ENCODE measurements at places on chromosomes 3 and 15.

DNA sequence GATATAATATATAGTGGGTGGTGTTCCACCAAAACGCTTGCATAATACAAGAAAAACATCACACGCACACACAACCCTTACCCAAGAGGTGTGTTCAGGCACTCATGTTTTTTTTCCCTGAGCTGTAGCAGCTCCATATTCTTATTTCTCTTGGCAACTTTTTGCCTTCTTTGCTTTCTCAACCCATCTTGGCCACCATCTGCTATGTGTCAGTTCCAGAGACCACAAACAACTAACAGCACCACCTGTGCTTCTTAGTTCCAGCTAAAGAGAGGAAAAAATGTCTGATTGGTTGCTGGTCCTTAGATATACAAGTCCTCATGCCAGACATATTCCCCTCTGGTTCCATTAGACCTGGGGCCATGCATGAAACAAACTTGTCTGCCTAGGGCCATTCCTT lies 11.9 kb downstream of the ACTC1 start:
- DNase-seq = no peak

DNA sequence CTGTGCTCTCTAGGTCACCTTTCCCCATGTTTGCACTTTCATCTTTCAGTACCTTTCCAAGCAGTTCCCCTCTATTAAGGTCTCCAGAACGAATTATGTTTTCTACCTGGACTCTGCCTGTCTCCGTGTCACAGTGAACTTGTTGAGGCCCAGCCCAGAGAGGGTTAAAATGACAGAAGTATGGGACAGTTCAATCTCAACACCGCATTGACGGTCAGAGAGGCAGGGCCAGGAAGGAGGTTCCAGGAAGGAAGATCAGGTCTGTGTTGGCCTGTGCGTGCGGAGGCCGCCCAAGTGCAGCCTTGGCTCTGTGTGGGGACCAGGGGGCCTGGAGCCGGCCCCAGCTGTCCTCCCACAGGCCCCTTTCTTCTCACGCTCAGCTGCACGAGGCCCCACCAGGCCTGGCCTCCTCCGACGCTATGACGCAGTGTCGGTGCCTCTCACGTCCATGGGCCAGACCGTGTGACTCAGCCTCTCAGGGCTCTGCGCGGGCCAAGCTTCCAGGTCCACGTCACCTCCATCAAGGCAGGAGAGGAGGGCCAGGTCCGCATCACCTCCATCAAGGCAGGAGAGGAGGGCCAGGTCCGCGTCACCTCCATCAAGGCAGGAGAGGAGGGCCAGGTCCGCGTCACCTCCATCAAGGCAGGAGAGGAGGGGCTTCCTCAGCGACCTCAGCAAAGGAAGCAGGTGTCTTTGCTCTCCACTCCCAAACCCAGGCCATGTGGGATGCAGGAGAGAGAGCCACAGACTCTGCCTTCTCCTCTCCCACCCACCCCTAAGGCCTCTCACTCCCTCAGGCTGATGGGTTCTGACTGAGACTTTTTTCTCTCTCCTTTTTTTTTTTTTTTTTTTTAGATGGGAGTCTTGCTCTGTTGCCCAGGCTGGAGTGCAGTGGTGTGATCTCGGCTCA lies 83.1 kb downstream of the CPN2 start:
- DNase-seq = no peak

GRCh38 chr3:164608554-164609276 lies 469.6 kb downstream of the SI start:
- peak; percentile 18 for DNase-seq

DNA sequence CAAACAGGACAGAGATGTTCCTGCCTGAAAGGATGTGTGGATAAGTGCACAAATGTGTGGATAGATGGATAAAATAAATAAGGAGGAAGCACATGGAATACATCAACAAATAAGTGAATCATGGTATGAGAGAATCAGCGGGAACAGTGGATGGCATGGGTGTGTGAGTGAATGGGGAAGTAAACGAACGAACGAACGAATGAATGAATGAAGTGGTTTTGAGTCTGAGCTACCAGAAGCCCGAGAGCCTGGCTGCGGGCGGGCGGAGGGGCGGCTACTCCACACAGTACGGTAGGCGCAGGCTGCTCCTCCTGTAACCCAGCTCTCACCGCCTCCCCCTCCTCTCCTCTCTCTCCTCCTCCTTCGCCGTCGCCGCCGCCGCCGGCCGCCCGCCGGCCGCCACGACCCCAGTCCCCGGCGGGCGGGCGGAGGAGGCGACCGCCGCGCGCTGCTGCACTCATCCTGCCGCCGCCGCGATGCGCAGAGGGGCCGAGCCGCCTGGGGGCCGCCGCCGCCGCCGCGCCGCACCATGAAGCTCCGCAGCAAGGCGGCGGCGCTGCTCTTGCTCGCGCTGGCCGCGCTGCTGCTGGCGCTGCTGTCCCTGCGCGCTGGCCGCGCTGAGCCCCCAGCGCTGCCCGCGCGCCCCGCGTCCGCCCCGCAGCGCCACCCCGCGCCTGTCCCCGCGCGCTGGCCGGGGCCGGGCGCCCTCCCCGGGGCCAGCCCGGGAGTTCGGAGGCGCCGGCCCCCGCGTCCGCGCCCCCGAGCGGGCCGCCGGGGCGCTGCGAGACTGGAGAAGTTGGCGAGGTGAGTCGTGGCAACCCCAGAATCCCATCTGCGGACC lies at the start of gene GXYLT2:
TSS of gene GXYLT2 (plus strand) at position 342 of the 841 bp plus-strand sequence. CDS start at position 530, 188 bp downstream.
- peak; percentile 85 for DNase-seq

- no peak for DNase-seq
Measured at GRCh38 chr3:136671921-136672320, 80.3 kb downstream of the STAG1 start.

DNA sequence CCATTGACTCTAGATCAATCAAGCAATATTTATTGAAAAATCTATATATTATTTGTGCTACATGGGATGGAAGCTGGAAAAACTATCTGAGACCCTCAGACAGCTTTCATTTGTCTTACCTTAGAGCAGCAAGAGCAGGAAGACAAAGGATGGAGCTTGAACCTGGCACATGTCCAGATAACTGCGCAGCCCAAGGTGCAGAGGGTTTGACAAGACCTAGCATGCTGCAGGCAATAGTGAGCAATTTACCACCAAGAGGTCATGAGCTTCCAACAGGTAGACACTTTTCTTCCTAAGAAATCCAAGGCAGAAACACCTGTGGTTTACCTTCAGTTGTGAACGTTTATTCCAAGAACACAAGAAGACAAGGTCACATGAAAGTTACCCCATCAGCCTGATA lies 214.7 kb upstream of the NECTIN3 start:
- DNase-seq = no peak

DNA sequence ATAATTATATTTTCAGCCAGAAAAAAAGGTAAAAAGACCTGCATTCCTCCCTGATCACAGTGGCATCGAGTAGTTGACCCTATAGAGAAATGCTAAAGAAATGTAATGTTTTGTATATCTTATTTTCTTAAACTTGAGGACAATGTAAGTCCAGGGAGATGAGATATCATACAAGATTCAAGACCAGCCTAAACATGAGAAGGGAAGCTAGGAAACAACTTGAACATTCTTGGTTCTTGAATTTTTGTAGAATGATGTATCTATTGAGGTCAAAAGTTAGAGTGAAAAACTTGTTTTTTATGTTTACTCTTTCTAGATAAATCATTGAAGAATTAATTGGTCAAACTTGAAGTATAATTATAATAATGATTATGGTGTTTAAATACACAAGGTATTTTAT lies 497.7 kb upstream of the TBL1XR1 start:
- DNase-seq = no peak

DNA sequence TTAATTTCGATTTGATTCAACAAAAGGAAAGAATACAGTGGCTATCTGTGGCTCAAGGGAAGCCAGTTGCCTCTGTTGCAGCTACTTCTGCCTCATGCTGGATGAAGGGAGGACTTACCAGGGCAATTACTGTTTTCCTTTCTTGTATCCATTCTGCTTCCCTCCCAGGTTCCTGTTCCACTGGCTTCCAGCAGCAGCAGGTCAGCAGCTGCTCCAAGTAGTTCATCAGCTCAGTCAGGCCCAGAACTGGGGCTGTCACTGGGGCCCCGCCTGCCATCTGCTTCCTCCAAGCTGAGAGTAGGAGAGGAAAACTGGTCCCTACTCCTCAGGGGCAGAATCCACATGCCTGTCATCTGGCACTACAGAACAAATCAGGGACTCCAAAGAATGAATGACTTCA lies 48.6 kb upstream of the ULK4 start:
- DNase-seq = no peak

- no peak for DNase-seq
Measured at GRCh38 chr3:127156338-127157050, 36.4 kb upstream of the PRR23E start.

DNA sequence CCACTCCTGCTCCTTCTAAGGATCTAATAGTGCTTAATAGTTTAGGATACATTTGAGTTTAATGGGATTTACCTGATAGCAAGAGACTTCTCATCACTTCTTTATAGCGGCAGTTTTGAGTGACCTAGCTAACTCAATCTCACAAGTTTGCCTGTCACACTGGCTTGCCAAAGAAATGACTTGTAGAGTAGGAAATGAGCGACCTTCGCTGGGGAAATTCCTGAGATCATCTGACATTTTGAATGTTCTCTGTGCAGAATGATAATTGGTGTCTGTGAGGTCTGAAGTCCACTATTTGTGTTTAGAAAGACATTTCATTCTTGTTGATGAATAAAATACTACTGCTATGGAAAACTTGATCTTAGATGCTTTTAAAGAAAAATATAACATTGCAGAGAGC lies 30.3 kb downstream of the SUCLG2 start:
- DNase-seq = no peak

DNA sequence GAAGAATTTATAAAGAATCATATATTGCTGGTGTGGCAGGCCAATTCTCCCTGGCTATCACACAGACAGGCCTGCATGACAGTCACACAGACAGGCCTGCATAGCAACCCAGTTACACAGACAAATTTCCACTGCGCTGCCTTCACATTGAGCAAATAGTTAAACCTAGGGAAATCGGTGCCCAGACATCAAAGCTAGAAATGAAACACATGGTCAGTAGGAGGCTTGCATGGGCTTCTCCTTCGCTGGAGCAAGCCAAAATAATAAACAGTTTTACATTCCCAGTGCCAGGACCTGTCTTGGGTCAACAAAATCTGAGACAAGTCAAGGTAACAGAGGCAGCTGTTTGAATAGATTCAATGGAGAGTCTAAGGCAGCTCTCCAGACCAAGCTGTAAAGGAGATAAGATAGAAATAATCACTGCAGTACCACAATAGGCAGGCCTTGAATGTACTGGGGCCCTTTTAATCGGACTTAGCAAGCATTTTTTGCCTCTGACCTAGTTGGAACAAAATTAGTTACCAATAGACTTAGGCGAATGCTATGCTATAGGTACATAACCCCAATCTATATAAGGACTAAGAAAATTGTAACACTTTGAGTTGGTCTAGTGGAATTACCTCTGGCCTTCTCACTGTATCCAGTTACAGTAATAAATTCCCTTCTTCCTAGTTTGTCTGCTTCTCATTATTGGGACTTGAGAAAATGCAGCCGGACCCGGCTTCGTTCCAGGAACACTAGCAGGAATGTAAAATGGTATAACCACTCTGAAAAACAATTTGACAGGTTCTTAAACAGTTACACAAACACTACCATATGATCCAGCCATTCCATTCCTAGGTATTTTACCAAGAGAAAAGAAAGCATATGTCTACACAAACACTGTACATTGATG lies 274.7 kb upstream of the UBE2E2 start:
- DNase-seq = no peak

GRCh38 chr15:63381301-63382204 lies at the start of gene CA12:
CA12 (minus strand) TSS chr15:63381846; CDS start chr15:63381720, 126 bp downstream.
- DNase-seq = no peak

All from DND-41 (cell line).